Right lung (tissue), 10 donors: ENCODE measurements at places on chromosomes 2 and 18.

DNA sequence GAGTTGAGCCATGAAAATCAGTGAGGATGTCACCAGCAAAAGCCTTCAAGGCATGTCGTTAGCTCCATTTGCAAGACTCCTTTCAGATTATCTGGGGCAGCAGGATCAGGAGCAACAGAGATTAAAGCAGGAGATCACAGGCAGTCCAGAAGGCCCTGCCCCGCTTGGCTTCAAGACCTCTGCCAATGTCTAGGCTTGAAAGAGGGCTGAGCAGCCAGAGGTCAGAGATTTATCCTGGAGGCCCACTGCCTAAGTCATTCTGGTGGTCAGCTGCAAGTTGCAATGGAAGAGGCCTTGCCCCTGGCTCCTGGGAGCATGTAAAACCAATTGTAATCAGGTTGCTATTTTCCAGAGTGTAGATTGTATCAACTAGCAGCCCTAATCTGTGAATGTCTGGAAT, 416.5 kb downstream of the BCL11A start:
- DNase-seq, result no peak

DNA sequence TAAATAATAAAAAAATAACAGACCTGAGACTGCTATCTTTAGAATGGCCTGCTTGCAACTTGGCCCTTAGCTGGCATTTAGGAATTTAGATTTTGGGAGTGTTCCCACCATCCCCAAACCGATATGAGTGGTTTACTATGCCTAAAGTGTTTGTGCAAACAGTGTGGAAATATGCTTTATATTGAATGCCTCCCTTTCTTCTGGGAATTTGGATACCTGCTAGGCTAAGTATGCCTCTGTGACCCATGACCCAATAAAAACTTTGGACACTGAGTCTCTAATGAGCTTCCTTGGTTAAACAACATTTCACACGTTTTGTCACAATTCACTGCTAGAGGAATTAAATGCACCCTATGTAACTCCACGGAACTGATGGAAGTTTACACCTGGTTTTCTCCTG, 73.2 kb downstream of the BMPR2 start:
- DNase-seq, result no peak

DNA sequence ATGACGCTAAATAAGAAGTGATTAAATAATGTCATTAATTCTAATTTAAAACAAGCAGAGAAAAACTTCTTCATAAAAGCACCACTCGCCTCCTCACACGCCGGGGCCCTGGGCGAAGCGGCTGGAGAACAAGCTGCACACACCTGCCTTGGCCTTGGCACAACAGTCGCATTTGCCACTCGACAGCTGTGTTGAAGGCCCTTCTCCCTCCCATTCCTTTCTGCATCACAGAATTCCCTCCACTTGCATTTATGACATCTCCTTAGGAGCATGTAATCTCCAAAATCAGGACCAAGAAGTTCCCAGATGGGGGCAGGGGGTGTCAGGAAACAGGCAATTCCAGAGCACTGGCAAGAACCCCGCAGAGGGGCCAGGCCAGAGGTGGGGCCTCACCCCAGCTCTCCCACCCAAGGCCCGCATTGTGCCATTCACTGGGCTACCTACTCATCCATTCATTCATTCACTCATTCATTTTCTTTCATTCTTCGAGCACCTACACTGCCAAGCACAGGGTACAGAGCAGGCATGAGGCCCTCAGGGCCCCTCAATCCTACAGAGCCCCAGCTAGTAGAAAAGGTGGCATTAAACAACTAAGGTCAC, 6.4 kb downstream of the HDAC4 start:
- no peak for DNase-seq

DNA sequence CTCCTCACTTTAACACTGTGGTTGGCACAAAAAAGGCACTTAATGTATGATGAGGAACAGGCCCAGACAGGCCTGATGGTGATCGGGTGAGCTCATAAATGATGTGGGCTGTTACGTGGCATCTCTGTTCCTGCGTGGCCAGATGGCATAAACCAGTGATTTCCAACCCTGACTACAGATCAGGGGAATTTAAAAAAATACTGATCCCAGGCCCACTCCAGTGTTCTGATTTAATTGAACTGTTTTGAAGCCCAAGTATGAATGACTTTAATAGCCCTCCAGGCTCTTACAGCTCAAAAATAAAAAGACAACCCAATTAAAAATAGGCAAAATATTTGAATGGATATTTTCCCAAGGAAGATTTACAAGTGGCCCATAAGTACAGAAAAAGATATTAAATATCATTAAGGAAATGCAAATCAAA, 48.2 kb downstream of the LIPG start:
- no peak for DNase-seq

DNA sequence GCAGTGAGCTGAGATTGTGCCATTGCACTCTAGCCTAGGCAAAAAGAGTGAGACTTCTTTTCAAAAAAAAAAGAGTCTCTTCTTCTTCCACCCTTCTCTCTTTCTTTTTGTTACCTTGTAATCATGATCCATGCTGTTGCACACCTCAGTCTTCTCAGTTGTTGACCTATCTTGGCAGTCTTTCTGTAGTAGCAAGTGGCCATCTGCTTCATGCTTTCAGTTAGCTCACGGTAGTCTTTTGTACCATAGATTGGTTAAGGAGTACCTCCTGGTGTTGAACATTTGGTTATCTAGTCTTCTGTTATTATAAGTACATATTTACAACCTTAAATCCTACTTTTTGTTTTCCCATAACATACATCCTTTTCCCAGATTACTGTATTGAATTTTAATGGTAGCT, 3.1 kb downstream of the GORASP2 start:
- DNase-seq, result no peak

DNA sequence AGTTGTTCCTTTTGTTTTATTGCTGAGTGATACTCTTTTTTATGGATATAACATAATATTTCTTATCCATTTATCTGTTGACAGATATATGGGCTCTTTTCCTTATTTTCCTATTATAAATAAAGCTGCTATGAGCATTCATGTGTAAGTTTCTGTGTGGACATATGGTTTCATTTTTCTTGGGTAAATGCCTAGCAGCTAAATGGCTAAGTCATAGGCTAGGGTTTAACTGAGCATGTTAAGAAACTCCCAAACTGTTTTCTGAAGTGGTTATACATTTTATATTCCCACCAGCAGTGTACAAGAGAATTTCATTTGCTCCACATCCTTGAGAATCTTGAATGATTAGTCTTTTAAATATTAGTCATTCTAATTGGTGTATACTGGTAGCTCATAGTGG, 786.6 kb upstream of the CDH2 start:
- DNase-seq, result no peak

DNA sequence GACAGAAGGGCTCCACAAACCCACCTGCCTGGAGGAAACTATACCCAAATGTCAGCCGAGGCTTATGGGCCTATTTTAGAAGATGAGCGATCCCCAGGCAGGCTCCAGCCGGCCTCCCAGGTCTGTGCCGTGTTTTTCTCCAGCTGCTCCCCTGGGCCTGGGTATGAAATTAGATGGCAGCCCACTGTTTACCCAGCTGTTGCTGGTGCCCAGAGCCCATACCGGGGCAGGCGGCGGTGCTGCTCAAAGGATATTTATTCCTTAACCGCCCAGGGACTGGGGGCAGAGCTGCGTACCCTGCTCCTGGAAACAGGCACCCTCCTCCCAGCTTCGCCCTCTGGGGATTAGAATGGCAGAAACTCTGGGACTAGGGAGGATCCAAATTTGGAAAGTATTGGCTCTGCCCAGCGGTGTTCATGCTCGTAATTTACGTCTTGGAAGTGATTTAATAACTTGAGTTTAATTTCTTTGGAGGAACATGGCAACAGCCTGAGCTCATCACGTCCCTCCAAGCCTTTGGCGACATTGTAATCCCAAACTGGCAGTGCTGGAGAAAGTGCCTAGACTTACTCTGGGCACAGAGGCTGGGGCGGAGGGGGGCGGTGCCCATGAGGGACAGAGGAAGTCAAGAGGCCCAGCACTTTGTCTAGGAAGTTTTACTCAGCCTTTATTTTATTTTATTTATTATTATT, 199.2 kb downstream of the KLHL29 start:
- DNase-seq, result no peak

- no peak for DNase-seq
Observed at GRCh38 chr2:20487030-20487391, 40.1 kb downstream of the RHOB start.

DNA sequence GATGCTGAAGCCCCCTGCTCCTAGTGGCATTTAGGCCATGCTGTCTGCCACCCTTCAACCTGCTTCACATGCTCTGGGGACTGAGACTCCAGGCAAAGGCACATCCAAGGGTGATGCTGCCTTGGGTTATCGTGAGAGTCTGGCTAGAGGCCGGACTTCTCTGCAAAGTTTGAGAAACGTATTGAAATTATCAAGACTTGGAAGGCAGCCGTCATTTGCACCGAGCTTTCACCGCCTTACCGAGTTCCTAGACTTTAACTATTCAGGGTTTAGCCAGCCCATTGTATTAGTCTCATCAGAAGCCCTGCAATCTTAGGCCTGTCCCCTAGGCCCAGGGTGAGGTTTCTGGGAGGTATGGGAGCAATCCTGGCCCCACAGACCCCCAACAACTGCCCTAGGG, 34.0 kb downstream of the RDH14 start:
- no peak for DNase-seq

- DNase-seq, result no peak
Observed at GRCh38 chr2:182818925-182819324, 47.5 kb downstream of the FRZB start.

GRCh38 chr2:105344704-105345345, 7.5 kb downstream of the C2orf49 start:
- DNase-seq, result no peak

DNA sequence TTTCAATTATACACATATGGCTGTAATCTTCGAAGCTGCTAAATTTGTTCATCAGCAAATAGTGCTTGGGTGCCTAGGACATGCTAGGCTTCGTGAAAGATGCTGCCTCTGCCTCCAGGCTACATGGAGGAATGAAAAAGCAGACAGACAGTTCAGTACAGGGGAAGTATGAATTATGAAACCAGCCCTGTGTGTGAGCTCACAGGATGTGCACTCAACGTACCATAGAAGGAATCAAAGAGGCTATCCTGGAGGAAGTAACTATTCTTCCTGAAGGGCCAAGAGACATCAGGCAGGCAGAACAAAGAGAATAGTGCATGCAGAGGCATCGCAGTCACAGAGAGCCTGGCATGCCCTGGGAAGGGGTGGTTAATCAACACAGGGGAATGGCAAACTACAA, 61.4 kb downstream of the DYM start:
- no peak for DNase-seq
